ENCODE measurements at places on chromosomes 4 and X.

- no peak for DNase-seq
Measured at GRCh38 chrX:24513416-24513815, 48.3 kb downstream of the PDK3 start.

DNA sequence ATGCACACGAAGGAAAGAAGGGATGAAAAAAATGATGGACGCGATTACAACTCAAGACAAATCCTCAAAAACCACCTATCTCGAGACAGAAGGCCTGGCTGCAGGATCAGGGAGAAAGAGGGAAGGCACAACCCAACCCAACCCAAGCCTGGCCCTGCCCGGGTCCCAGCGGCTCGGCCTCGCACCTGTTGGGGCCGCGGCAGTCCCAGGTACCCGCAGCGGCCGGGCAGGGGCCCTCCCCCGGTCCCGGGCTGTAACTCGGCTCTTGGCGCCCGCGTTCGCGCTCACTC, 464 bp downstream of the RASGEF1B start:
- no peak for DNase-seq

DNA sequence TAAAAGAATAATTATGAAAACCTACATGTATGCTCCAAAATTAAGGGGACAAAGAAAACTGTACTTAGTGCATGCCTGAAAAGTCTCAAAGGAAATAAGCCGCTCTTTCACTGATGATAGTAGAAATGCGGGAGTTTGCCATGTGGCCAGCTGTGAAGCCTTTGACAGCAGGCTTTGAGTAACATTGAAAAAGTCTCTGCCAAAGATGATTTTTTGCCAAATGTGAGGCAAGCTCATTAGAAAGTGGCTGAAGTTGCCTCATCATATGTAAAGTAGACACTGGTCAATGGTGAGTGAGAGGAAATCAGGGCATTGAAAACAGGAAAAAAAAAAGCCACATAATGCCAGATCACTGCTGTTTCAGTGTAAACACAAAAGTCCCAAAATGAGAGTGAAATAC, 2360.1 kb downstream of the PCDH7 start:
- DNase-seq = no peak

DNA sequence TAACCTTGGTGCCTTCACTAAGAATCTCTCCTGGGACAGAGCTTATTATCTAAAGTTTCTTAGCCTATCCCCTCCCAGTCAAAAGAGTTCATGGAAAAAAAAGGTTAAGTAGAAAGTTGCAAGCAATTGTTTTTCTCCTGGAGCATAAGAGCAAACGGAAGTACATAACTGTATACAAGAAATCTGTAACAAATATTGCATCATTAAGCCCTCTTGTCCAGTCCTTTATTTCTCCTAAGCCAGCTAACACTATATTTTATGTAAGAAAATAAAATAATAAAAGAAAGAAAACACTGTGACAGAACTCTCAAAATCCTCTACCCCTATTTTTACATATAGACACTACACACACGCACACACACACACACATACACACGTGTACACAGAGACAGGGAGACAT, 255.3 kb downstream of the NAF1 start:
- no peak for DNase-seq

GRCh38 chr4:7708981-7709380, 230.7 kb downstream of the AFAP1 start:
- DNase-seq = no peak

DNA sequence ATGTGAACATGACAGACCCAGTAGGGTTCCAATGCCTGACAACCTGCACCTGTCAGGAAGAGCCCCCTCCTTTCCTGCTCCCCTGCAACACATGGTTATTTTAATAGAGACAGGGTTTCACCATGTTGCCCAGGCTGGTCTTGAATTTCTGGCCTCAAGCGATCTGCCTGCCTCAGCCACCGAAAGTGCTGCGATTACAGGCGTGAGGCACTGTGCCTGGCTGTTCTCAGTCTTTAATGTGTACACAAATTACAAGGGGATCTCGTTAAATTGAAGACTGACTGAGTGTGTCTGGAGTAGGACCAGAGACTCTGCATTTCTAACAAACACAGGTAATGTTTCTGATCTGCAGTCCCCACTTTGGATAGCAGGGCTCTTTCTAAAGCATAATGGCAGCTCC, 55.4 kb downstream of the NPNT start:
- no peak for DNase-seq

DNA sequence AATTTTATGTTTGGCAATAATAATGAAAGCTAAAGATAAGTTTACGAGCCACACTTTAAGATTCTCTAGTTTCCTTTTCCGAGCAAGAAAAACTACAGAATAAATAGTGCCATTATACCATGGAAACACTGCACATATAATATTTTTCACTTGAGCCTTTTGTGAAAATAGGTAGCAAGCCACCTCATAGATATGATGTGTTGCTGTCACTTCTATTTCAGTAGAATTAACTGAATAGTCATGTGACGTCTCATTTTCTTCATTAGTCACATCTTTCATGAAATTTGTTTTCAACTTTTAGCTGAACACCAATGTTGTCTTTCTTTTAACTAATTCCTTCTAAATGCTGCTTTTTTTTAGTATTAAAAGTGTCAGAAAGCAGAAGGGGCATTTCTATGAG, 574.3 kb downstream of the INPP4B start:
- no peak for DNase-seq

DNA sequence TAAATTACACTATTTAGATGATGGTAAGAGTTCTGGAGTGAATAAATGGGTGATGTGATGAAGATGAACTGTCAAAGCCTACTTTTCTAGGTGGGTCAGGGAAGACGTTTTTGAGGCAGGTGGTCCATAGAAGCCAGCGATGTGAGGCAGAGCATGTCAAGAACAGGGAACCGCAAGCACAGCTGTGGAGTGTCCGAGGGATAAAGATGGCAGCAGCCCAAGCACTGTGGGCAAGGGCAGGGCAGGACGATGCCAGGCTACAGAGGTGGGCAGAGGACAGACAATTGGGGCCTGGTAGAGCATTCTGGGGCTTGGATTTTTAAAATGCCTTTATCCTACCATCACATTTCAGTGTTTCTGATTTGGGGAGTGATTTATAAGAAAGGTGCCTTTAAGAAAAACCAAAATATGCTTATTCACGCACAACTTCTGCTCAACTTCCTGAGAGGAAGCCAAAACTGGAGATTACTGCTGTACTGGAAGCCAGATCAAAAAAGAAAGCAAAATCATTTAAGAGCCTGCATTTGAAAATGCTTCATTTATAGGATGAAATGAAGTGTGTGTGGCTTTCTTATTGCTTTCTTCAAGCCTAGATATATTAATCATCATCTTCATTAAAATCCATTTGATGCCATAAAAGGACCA, 119.0 kb upstream of the WDR17 start:
- DNase-seq = no peak

DNA sequence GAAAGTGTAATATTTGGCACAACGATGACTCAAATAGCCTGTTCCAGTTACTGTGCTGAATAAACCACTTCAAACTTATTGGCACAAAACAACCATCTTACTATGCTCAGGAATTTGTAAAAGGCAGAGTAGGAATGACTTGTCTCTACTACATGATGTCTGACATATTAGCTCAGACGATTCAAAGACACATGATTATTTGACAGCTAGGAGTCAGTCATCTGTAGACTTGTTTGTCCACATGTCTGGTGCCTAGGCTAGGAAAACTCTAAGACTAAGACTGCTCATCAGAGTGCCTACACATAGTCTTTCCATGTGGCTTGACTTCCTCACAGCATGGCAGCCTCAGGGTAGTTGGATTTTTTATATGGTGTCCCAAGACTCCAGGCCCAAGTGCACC, 154.5 kb downstream of the FANCB start:
- DNase-seq = no peak

DNA sequence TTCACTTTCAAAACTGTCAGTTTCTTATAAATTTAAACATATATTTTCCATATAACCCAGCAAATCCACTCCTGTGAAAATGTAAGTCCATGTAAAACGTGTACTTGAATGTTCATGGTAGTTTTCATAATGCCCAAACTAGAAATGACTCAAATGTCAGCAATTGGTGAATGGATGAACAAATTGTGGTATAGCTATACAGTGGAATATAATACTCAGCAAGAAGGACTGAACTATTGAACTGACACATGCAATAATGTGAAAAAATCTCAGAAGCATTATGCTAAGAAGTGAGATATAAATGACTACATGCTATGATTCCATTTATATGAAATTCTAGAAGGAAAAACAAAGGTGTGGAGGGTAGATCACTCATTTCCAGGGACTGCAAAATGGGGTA, 52.2 kb downstream of the USP53 start:
- no peak for DNase-seq

GRCh38 chr4:25161593-25161950, 1.3 kb upstream of the SEPSECS start:
- no peak for DNase-seq

DNA sequence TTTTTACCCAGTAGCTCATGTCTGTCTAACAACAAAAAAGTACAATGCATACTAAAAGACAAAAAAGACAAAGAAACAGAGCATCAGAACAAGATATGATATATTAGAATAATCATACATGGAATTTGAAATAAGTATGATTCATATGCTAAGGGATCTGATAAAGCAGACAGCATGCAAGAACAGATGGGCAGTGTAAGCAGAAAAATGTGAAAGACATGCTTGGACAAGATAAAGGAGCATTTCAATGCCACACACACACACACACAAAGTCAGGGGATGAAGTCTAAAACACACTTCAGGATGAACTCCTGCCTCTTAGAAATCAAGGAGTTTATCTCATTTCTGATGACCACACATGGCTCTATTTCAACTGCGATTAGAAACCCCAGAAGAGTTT, 649.6 kb upstream of the NDST4 start:
- no peak for DNase-seq

- DNase-seq = no peak
Measured at GRCh38 chr4:2789793-2790582, 2.9 kb upstream of the SH3BP2 start.

GRCh38 chr4:164952551-164952950, 24.9 kb downstream of the TRIM61 start:
- DNase-seq = no peak

DNA sequence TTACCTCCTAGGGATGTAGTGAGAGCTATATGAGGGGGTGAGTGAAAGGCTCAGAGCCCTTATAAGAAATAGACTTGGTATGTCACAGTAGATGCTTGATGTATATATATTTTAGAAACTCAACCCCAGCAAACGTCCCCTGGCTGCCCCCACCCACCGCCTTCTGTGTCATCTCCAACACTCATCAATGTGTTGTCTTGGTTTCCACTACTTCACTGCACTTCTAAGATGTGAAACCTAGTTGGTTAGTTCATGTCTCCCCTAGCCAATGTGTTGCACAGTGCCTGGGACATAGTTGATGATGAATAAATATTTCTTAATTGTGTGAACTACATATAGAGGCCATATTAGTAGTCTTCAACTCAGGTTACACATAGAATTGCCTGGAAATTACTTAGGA, 4.4 kb downstream of the FGFBP2 start:
- no peak for DNase-seq

DNA sequence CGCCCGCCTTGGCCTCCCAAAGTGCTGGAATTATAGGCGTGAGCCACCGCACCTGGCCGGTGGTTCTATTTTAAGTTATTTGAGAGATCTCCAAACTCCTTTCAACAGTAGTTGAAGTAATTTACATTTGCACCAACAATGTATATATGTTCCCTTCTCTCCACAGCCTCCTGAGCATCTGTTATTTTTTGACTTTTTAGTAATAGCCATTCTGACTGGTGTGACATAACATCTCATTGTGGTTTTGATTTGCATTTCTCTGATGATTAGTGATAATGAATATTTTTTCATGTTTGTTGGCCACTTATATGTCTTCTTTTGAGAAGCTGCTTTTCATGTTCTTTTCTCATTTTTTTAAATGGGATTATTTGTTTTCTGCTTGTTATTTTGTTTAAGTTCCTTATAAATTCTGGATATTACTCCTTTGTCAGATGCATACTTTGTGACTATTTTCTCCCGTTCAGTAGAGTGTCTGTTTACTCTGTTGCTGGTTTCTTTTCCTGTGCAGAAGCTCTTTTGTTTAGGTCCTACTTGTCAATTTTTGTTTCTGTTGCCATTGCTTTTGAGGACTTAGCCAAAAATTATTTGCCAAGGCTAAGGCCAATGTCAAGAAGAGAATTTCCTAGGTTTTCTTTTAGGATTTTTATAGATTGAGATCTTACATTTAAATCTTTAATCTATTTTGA, 213.2 kb downstream of the ARHGAP24 start:
- no peak for DNase-seq

DNA sequence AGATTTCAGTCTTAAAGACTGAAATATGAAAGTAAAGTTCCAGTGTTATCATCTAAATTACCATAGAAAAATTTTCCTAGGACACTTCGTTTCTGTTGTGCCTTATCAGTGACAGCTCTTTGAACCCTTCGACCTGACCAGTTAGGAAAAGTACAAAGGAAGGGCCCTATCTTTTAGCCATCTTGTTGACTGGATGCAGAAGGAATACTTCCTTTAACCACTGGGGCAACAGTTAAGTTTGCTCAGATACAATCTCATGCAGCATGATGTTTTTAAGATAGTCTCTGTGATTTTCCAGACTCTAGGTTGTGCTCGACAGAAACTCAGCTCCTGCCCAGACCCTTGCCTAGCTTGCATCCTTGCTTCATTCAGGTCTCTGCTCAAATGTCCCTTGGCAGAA, 210.5 kb upstream of the RPS6KA3 start:
- DNase-seq = no peak

DNA sequence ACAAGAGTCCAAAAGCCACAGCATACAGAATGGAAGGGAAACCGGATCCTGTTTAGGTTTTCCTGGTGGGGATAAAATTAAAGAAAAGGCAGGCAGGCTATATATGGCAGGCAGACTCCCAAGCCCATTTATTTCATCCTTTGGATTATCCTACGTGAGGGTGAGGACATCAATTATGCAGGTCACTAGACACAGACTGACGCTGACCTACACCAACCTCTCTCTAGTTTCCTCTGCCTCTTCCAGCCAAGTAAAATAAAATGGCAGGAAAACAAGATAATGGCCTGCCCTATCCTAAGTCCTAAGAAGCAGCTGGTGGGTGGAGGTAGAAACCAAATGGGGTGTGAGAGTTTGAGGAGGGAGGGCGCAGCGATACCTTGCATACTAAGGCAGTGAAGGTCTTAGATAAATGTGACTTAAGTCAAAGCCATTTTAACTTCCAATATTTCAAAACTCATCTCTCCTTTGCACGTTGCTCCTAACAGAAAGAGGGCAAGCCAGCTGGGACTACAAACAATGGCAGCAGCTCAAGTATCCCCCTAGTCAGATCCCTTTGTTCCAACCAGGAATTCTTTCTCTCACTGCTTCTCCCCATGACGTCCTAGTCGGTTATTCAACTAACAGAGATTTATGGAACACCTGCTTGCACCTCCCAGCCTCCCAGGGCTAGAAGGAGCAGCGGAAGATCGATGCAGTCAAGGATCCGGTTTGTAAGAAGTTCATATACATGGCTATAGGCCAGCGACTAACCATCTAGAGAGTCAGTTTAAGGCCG, 72.8 kb downstream of the IRF2 start:
- DNase-seq = no peak

GRCh38 chr4:84920617-84921016, 45.9 kb downstream of the WDFY3 start:
- no peak for DNase-seq

GRCh38 chr4:3227878-3228675, 20.9 kb upstream of the MSANTD1 start:
- DNase-seq = no peak
